Upper lobe of right lung (tissue), 1 donor: ENCODE measurements at places on chromosomes 6 and 20. TPM values are rescaled to one million over a fixed set of nuclear protein-coding genes. Genes with fewer than 3 reads are reported as not detected.

PBOV1 gene
- not detected for total RNA-seq

XKR7 gene
- 0.09 TPM for total RNA-seq

GRCh38 chr20:1816384-1817381 is 78.5 kb upstream of the SIRPA start:
- DNase-seq = no peak

DNA sequence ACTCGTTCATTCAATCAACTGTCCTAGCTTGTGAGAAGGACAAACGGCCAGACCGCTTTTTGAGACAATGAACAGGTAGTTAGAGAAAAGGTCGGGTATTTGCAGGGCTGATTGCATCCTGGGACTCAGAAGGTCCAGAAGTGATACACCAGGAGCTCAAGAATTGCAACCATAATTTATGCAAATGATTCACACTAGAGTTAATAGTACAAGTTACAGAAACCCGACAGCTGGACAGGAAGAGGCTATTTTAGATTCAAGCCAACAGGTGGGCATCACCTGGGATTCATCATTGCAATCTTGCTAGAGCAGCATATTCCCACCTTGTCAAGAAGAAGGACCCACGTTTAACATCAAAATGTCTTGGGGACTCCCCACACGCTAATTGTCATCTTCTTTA is 83.5 kb downstream of the TNFAIP3 start:
- DNase-seq = no peak
